ENCODE measurements at places on chromosomes 2 and 18. TPM values are rescaled to one million over a fixed set of nuclear protein-coding genes. Genes with fewer than 3 reads are reported as not detected.

DNA sequence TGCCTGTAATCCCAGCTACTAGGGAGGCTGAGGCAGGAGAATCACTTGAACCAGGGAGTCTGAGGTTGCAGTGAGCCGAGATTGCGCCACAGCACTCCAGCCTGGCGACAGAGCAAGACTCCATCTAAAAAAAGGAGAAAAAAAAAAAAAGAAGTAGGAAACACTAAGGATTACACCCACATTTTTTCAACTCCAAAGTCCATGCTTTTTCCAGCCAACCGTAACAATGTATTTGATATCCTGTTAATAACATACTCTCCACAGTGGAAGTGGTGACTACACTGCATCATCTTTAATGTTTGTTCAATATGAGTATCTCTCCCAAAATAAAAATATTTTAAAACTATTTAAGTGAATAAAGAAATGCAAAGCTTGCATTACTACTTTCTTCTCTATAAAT lies 481.6 kb upstream of the ACVR2A start:
- DNase-seq = no peak

DNA sequence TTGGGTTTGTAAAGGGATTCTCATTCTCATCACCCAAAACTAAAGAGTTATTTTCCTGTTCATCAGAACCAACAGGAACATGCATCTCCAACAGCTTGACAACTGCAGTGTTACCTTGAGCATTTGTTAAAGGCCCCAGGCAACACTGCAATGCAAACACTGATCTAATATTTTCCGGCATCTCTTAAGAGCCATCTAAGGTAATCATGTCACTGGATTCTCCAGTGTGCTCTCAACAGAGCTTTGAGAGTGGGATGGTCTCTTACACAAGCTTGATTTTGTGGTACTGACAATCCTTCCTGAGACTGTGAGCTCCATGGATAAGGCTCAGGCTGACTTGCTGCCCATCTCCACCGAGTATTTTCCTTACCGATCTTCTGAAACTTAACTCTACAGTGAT lies 90.5 kb upstream of the ITGB6 start:
- DNase-seq = no peak

ABHD1 gene
- total RNA-seq = not detected

DNA sequence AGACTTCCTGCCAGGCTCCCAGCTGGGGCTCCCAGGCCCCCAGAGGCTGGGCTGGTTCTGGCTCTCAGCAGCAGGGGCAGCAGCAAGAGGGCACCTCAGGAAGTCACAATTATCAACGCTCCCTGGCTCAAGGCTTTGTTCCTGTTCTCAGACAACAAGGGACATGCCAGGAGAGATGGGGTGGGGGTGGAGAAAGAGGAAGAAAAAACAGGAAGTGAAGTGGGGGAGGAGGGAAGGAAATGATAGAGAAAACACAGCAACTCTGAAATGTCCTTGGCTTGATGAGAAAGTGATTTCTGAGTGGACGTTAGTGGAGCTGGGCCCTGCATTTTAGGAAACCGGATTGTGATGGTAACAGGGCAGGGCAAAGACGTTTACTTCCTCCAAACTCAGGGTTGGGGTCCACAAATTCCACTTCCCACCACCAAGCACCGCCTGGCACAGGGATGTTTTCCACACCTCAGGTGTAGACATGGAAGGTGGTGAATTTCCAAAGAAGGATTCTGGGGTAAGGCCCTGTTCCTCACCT lies 40.4 kb downstream of the CYRIA start:
- no peak for DNase-seq

PXDN gene
- 52.7 TPM for total RNA-seq

DNA sequence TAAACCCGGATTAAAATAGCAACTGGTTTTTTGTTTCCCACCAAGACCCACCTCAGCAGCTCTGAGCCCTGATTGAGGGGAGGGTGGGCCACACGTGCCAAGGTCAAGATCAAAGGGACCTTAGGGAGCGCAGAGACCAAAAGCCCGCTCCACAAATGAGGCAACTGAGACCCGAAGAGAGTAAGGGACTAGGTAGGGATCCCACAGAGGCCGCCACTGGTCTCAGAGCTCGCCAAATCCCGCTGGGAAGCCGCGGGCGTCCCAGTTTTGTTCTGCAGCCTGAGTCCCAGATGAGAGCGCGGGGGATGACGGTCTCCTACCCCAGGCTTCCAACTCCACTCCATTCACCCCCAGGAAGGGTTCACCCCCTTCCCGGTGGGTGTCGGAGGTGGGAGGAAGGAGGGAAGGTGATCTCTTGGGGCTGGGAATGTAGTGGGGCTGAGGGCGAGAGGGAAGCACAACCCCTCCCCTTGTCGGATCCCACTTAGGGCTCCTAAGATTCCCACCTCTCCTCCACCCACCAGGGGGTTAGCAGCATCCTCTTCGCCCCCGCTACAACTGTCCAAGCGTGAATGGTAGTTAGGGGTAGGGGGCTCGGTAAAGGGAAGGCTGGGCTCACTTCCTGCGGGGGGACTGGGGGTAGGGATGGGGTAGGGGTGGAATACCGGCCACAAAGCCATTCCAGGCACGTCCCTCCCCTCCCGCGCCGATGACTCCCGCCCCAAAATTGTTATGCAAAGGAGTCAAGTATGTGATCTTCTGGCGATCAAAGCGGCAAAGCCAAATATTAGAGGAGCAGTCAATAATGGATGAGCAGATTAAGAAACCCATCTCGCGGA lies 7.3 kb upstream of the EN1 start:
- DNase-seq = no peak

DNA sequence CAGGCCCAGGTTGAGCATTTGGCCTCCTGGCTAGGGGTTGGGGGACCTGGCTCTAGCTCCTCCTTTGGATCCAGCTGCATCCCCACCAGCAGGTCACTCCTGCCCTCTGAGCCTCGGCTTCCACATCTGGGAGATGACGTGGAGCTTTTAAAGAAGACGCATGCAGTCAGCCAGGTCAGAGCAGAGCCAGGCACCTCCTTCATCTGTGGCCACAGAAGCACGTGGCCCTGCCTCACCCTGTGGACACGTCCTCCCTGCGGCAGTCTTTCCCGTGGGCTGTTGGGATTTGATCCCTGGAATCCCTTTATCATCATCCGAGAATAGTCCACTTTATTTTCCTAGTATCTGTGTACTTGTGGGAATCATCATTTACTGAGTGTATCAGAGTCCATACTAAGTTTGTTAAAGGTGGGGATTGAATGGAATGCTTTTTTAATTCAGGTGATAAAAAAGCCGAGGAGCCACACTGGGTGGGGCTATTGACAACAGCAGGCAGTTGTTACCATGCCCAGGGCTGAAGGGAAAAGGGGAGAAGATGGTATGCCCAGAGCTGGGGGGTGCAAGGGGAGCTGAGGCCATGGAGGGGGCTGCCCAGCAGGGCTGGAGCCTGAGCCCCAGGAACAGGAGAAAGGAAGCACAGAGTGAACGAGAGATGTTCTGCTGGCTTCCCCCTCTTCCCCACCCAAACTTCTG lies 170.1 kb downstream of the LAMA1 start:
- DNase-seq = no peak
